ENCODE measurements at places on chromosomes 3 and 15.

DNA sequence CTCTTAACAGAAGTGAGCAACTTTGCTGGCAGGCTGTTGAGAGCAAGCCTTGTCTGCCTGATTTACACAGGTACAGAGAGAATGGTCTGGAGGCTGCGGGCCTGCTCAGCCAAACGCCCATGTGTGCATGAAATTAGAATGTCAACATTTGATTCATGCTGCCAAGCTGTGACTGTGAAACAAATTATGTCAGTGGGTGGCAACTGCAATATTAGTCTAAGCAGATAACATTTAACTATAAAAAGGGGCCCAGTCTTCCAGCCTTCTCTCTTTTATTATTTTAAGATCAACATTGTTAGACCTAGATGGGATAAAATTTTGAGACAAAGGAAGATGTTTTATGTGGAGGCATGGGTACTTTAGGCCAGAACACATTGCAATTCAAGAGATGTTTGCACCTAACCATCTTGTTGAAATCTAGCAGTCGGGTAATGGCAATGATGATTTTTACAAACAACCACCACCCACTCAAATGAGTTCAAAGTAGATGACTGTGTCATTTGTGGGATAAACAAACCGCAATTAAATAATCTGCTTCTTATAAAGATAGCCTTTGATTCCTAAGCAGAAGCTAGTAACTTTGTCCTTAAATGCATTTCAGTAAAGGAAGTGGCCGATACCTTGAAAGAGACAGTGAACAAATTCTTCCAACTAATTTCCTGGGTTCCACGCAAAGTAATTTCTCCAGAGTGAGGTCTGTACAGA lies 70.2 kb downstream of the FOXB1 start:
- no peak for DNase-seq

GRCh38 chr15:58487041-58487723 lies 55.4 kb downstream of the LIPC start:
- no peak for DNase-seq

GRCh38 chr15:88512078-88512477 lies 34.4 kb downstream of the DET1 start:
- no peak for DNase-seq

- no peak for DNase-seq
These were observed 53.4 kb downstream of the SRGAP3 start for GRCh38 chr3:9196020-9196419.

- DNase-seq, result no peak
These were observed 42.5 kb upstream of the KCNH8 start for GRCh38 chr3:19105826-19106225.

GRCh38 chr3:196323016-196323415 lies 5.0 kb upstream of the DYNLT2B start:
- no peak for DNase-seq

- DNase-seq, result no peak
These were observed 19.6 kb upstream of the C15orf61 start for GRCh38 chr15:67501177-67501835.

DNA sequence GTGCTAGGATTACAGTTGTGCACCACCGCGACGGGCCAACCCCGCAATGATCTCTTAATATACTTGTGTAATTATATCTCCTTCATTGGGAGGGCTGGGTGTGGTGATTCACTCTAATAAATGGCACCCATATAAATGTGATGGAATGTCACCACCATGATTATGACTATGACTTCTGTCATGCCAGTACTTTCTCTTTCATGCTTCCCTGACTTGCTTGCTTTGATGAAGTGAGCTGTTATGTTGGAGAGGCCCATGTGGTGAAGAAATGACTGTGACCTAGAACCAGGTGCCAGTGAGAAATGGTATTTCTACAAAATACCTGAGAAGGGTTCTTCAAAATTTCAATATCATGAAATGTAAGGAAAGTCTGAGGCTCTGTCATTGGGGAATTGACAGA lies 24.4 kb upstream of the TP63 start:
- no peak for DNase-seq

DNA sequence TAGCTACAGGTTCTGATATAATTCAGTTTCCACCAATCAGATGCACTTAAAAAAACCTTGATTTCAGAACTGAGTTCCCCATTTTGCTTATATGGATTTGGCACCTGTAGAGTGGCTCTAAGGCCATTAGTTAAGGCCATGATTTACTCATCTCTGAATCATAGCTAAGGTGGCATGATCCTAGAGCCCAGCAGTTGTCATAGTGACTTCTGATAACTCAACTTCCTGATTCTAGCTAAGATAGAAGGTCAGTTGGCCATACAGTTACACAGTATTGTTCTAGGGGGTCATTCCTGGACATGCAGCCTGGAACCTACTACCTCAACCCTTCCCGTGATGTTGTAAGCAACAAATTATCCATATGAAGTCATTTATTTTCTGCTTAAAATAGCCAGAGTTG lies 15.9 kb upstream of the TMEM87A start:
- DNase-seq, result no peak

DNA sequence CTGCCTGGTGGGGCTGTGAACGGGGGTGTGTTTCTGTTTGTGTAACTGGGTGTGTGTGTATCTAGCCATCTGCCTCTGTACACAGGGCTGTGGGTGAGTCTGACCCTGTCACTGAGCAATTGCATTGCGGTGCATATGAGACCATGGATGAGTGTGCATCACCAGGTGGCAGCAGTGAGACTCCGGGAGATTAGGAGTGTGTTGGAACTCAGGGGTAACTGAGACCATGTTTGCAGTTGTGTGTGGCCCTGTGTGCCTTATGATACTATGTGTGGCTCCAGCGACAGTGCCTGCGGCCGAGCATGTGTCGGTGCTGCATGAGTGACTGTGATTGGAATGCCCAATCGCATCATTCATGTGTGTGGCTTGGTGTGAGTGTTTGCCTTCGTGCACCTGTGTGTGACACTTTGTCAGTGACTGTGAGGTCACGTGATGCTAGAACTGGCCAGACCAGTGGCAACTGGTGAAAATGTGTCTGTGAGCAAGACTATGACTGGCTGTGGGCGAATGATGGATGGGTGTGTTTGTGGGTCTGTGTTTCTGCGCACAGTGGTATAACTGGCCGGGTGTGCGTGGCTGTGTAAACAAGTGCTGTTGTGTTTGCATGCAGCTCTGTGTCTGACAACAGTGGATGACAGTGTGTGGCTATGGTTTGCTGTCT lies 14.0 kb downstream of the VILL start:
- peak; percentile 57 for DNase-seq

- peak; percentile 48 for DNase-seq
These were observed 44.0 kb downstream of the ZBTB38 start for GRCh38 chr3:141412087-141412935.

DNA sequence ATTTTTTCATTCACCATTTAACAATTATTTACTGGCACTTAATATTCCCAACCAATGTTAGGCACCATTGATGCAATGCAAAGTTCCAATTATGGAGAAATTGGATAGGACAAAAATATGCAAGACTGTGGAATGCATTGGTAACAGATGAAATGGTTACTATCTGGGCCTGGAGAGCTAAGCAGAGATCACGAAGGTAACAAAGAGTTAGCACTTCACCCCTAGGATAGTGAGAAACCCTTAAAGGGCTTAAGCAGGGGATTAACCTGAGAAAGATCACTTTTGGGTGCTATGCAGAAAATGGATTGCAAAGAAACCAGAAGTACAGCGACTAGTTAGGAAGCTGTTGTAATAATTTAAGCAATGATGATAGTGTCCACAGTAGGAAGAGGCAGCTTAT lies 129.6 kb upstream of the GPR149 start:
- no peak for DNase-seq

GRCh38 chr3:192816351-192816750 lies 89.0 kb upstream of the FGF12 start:
- DNase-seq, result no peak

DNA sequence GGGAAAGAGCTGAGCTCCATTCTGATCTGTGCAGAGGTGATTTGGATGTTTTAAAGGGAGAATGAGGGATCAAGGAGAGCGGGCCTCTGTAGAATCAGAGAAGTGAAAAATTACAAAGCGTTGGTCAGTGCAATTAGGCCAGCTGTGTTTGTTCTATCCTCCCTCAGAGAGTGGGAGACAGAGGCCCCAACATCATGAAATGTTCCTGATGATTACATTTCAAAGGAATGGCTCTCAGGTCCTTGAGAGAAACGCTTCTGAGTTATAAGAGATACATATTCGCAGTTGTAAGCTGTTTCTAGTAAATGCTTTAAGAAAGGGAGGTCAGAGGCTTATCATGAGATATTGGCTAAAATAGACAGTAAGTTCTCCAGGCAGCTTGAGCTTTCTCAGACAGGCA lies 15.7 kb upstream of the CAND2 start:
- no peak for DNase-seq

GRCh38 chr15:71373917-71374316 lies 258.6 kb downstream of the THSD4 start:
- no peak for DNase-seq

DNA sequence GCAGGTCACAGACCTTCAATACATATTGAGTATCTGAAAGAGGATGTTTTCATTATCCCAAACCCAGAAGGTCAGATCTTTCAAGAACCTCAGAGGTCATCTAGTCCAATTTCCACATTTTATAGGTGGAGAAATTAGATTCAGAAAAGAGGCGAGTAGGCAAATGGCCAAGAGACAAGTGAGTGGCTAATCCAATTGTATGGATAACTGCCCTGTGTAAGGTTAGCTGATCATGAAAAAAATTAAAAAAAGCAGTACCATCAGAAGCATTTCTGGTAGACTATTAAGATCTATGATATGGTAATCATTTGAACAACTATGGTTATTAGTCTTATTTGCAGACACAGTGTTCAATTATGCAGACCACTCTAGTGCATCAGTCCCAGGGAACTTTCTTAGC lies 660.7 kb upstream of the CFAP20DC start:
- no peak for DNase-seq

DNA sequence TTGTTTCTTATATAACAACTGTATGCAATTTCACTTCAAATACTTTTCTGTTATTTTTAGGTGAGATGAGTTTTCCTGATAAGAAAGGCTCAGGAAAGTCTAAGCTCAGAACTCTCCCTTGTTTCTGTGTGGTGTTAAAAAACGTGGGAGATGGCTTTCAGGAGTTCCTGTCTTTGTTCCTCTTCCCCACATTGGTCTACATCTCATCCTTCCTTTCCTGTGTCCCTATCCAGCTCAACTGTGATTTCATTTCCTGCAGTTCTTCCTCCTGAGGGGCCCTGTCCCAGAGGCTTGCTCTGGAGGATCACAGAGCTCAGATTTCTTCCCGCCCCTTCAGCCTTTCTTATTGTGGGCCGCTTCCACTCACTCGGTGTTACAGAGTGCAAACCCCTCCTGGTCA lies 11.2 kb downstream of the SEC13 start:
- no peak for DNase-seq

DNA sequence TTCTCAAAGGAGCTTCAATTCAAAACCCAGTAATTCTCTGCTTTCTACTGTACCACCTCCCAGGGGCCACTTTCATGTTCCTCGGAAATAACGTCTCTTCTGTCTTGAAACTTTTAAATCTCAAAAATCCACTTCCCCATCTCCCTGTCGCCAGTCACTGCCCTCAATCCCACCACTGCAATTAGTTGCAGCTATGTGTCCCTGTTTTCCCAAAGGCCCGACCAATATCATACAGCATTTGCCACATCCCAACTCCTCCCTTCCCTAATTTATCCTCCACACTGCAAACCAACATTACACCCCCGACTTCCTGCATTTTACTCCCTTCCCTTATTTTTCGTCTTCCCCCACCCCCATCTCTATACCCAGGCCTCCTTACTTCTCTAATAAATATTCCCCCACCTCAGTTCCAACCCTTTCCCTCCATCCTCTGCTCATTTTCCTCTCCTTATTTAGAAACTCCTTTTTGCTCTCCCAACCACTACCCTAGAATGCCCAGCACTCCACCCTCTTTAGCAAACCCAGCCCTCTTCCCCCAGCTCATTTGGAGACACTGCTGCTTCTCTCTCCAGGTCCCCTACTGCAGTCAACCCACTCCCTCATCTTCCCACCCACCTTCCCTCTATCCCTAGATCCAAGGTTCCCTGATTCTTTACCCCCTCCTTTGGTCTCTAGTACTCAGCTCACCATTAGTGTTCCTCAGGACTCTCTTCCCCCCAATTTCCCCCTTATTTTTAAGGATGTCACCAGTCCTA lies 1.1 kb downstream of the NPTN start:
- DNase-seq, result no peak

- peak; percentile 28 for DNase-seq
These were observed 475 bp downstream of the EIF4E3 start for GRCh38 chr3:71724584-71725270.

- DNase-seq, result no peak
These were observed 172.3 kb upstream of the MBNL1 start for GRCh38 chr3:152096280-152096906.

DNA sequence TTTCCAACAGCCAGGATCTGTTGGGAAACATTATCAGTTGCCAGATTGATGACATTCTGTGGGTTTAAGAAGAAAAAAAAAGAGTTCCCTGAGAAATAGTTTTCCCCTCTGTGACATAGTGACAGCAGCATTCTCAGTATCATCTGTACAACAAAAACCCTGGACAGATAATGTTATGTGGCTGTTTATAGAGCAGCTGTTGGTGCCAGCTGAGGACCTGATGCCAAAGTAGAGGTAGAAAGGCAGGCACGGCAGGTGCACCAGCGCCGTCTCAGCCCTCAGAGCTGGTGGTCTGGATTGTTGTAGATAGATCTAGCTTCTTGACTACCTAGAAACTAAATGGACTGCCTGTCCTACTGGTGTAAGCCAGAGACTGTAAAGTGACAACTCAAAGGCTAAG lies 56.2 kb upstream of the FILIP1L start:
- no peak for DNase-seq

GRCh38 chr3:181510500-181510899 lies 201.2 kb upstream of the SOX2 start:
- DNase-seq, result no peak

- DNase-seq, result no peak
These were observed 41.4 kb downstream of the CRTC3 start for GRCh38 chr15:90571063-90571541.

- no peak for DNase-seq
These were observed 35.4 kb downstream of the GOLIM4 start for GRCh38 chr3:168060317-168060716.

- DNase-seq, result no peak
These were observed 52.5 kb upstream of the C15orf61 start for GRCh38 chr15:67468416-67468815.

GRCh38 chr3:35987386-35987785 lies 348.1 kb downstream of the ARPP21 start:
- no peak for DNase-seq

GRCh38 chr15:48883699-48884098 lies 5.8 kb downstream of the EID1 start:
- DNase-seq, result no peak

- no peak for DNase-seq
These were observed 51.4 kb upstream of the IQSEC1 start for GRCh38 chr3:13124631-13125030.

DNA sequence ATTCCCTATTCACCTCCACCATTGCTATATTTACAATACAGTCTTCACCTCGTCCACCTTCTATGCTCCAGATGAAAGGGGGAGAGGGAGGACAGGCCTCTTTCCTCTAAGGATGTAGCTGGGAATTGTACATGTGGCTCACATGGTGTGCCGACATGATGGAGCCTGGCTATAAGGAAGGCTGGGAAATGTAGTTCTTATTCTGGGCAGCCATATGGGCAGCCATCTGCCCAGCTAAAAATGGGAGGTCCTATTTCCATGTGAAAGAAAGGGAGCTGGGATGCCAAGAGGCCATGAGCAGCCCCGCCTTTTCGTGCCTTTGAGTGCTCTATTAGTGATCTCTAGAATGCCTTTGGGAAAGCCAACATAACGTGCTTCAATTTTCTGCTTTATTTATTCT lies 27.1 kb upstream of the MGLL start:
- DNase-seq, result no peak

GRCh38 chr3:122730240-122730639 lies 49.6 kb downstream of the PARP14 start:
- no peak for DNase-seq
